ENCODE measurements at places on chromosomes 11 and 22.

- no peak for DNase-seq
Observed at GRCh38 chr11:33000181-33000580, 15.5 kb upstream of the DEPDC7 start.

DNA sequence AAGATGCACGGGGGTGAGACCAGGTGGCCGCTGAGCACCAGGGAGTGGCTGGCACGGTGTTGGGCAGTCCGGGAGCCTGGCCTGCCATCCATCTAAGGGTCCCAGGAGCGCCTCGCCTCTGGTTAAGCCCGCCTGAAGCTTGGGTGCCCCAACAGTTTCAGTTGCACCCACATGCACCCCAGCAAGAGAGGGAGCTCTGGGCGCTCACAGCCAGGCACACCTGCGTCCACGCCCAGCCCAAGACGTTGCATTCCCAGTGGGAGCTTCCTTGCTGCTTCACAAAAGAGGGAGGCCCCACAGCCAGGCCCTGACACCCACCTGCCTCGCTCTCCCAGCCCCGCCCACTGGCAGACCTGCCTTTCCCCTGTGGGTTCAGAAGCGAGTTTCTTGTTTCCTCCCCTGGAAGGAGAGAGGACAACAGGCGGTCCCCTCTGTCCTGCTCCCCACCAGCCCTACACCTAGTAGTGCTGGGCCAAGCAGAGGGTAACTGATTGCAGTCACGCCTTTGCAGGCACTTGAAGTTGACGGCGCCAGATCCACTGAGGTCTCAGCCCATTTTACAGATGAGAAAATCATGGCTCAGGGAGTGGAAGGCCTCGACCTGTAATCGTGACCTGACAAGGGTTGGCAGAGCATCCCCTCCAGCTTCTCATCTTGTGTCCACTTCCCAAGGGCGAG, 35.4 kb downstream of the OSBPL5 start:
- DNase-seq = no peak

DNA sequence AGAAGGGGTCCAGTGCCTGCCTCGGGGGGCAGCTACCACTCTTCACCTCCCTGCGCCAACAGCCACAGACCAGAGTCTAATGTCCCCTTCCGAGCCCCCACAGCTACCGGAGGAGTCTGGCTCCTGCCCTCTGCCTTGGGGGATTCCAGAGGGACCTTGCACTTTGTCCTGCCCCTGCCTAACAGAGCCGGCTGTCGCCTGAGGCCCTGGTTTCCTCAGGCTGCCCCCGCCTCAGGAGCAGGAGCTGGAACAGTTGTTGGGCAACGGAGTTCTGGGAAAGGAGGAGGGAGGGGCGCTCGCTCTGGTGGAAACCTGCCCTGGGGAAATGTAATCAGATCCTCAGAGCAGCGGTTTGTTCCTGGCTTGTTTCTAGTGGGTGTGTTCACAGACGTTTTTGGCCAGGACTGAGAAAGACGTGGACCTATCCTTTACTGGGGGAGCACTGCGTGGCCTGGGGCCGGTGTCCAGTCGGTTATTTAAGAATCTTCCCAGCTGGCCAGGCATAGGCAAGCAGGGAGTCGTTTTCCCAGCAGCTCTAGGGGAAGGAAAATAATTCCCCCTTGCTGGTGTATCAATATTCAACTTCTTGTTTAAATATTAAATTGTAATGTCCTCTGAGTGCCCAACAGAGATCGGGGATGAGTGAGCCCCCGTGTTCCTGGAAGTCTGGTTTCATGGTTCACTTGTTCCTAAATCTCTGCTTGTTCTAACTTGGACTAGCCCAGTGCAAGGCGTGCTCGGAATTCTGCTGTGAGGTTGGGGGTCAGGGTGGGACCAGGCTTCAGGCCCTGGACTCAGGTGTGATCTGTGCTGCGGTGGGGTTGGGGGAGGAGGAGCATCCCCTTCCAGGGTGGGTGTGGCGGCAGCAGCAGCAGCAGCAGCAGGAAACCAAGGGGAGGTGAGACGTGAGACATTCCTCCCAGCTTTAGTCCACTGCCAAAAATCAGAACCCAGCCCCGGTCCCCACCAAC, 32.1 kb downstream of the A4GALT start:
- peak; percentile 66 for DNase-seq

DNA sequence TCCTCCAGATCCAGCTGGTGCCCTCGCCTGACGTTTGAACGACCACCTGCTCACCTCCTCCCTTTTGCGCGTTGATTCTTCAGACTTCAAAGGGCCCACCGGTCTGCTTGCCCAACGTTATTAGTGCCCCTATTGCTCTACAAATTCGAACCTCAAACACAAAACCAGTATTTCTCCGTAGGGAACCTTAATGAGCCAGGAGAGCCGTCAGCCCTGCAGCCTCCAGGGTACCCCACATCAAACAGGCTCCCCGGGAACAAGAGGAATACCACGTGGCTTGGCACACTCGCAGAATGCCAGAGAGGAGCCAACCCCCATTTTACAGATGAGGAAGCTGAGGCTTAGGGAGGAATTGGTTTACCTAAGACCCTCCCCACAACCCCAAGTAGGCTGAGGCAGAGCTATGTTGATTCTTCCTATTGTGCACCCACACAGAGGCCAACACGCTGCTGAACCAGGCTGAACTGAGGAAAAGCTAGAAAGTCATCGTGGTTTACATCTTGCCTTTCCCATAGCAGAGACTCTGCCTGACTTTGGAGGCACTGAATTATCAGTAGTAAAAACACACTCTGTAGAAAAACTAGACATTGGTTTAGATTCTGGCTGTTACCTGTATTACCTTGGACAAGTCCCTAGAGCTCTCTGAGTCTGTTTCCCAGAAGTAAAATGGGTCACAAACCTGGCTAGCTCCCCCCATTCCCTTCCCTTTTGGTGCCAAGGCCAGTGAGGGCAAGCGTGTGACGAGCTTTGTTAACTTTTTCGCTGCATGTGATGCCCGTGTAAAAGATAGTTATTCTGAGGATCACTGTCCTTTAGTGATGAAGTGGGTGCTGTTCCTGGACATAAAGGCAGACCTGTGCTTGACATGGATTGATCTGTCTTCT, 764 bp downstream of the TKFC start:
- DNase-seq = no peak

DNA sequence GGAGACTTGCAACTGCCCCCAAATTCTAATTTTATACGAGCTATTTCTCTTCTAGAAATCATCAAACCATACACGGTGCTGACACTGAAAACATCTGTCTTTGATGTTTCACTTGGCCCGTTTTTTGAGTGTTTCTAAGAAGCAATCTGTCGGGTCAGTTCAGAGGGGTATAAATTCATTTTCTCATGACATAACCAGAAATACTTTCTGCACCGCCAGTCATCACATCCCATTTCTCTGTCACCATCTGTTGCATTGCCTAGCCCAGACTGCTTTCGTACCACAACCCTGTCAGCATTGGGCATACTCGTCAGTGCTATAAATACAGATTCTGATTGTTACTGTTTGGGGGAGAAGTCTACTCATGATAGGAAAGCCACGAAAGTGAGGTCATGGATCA, 63.1 kb upstream of the CCDC90B start:
- no peak for DNase-seq

DNA sequence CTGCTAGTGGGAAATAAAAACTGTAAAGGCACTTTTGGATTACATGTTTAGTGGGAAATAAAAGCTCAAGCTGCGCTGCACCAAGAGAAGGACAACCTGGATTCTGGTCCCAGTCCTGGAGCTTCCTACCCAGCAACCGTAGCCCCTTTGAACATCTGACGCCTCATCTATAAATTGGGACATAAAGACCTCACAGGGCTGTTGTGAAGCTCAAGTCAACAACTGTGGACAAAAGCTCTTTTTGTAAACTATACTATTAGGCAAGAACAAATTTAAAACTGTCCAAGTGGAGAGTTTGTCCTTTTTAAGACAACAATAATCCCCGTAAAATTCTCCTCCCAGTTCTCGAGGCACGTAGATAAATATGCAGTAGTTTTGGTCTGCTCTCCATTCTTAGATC, 17.6 kb upstream of the PCF11 start:
- DNase-seq = no peak

GRCh38 chr11:8988329-8989234, 15.2 kb downstream of the NRIP3 start:
- DNase-seq = no peak

DNA sequence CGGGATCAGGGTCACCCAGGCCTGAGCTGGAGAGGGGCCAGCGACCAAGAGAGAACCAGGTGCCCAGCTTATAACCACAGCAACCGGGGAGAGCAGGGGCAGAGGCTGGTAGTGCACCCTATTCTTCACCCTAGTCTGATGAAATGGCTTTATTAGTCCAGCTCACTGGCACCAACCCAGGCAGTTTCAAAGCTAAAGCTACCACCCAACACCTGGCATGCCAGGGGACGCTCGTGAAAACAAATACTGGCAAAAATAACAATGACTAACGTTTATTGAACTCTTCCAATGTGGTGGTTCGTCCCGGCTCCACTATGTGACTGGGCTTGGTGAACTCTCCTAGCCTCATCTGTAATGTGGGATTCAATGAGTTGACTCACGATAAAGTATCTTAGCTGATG, 30.6 kb downstream of the SCGB1A1 start:
- no peak for DNase-seq

DNA sequence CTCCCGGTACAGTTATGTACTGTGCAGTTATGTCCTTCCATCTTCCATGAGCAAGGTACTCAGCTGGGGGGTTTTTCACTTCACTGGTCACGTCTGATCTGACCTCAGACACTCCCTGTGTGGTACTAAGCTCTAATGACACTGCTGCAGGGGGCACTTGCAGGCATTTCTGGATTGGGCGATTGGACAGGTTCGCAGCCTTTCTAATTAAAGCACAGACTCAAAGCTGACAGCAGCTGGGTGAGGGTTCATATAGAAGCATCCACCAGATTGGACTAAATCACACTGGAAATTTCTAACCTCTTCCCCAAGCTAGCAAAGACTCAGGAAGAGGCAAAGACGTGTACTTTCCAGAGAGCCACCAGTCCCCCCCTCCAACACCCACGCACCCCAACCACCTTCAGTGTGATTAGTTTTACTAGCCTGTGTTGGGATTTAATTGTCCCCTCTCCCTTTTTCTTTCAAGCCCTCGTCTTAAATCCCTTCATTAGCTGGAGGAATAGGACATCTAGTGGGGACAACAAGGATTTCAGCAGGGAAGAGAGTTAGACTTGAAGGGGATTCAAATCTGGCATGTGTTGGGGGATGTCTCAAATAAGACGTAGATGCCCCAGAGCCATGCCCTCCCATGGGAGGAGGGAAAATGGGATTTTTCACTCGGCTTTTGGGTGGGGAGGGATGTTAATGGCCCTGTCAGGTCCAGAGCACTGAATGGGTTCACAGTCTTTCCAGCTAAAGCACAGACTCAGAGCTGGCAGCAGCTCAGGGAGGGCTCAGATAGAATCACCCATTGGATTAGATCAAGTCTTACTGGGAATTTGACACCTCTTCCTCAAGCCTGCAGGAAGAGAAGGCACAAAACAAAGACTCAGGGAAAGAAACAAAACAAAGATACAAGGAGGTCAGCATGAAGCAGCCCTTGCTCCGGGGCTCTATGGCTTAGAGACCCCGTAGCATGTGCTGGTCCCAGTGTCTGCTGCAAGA, 10.9 kb downstream of the INS start:
- no peak for DNase-seq

DNA sequence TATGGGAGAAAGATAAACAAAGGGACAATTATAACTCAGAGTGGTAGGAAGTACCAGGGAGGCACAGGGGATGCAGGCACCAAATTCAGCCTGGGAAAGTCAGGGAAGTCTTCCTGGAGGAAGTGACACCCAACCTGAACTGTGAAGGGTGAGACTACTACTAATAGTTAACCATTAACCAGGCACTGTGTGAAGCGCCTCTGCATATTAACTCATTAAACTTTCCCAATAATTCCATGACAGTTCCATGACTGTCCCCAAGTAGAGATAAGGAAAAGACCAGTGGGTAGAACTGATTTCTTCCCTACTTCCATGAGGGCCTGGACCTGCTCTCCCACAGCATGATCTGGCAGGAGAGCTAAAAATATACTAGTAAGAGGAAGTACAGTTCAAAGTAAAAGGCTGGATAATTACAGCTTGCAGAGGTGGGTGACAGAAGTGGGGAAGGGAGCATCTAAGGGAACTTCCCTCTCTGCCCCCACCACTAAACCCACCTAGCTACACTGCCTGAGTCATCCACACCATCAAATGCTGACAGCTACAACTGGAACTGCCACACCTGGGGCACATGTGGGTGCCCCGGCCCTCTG, 4.7 kb upstream of the AP1B1 start:
- no peak for DNase-seq

DNA sequence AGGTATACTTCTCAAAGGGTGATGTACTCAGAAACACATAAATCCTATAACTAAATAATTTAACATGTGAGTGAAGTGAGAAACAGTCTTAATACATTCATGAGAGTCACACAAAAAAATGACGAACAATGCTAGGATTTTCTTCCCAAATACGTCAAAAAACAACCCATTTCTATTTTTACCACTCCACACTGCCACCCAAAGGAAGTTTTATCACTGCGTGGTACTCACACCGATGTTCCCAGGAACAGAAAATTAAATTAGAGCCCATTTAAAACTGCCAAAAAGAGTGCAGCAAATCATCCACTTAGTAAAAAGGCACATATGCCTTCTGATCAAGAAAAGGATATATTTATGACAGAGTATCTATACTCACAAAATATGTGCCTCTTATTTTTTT, 710.9 kb upstream of the FAT3 start:
- no peak for DNase-seq

DNA sequence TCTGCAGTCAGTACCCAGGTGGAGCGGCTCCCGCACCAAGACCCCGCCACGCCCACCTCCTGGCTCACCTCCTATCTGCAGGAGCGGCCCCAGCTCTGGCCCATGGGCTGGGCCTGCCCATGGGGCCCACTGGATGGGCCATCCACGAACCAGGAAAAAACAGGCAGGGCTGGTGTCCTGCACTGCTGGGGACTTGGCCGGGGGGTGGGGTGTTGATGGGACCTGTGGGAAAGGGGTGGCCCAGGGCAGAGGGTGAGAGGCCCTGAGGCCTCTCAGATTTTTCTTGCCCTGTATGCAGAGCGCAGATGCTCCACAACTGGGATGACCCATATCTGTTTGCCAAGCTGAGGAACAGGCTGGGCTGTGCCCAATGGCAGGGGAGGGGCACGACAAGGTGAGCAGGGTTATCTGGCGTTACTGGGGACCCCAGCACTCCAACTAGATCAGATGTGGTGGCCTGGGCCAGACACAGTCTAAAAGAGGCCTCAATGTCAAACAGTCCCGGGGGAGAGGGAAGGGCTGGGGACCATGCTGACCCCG, 2.7 kb upstream of the PIM3 start:
- no peak for DNase-seq

GRCh38 chr11:115389790-115390189, 114.4 kb downstream of the CADM1 start:
- DNase-seq = no peak

DNA sequence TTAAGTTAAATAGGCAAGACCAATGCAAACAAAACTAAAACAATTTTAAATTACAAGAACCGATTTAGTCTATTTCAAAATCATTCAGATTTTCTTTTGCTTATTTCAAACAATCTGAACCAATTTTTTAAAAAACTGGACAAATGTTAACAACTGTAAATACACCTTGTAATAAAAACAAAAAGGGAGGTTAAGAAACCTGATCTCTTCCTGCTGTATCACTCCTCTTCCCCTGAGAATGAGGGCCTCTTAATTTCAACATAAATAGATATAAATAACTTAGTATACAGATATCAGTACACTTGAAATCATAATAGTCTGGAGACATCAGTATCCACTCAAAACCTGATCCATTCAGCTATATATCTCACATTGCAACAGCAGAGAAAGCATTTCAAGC, 346.6 kb downstream of the TTC28 start:
- no peak for DNase-seq

- DNase-seq = no peak
Observed at GRCh38 chr11:10742460-10743208, 8.4 kb upstream of the CTR9 start.
